Activated CD8-positive, alpha-beta memory T cell treated with anti-CD3 and anti-CD28 coated beads for 1 hour (primary cell): ENCODE measurements at places on chromosomes 4 and X.

DNA sequence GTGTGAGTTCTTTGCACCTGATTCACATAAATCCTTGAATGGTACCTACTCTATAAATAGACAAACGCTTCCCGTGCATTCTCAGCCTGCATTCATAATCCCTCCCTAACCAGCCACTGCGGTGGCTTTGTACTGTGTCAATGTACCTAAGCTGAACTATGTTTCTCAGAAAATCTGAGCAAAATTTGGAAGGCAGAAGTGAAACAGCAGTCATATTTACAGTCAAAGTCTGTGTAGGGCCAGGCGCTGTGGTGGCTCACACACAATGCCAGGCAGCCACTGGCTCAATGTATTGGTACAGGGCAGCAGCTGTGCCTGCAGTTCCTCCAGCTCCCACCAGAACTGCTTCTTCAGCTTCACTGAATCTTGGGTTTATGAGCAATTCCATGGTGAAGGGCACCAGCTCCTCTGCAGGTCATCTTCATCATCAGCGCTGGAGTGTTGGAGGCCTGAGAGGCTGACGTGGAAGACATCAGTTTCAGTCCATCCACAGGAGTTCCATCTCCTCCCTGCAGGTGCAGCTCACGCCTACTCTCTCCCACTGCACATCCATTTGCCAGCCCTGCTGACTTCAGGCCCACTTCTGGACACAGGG is 32.3 kb upstream of the IRF2 start:
- no peak for DNase-seq

DNA sequence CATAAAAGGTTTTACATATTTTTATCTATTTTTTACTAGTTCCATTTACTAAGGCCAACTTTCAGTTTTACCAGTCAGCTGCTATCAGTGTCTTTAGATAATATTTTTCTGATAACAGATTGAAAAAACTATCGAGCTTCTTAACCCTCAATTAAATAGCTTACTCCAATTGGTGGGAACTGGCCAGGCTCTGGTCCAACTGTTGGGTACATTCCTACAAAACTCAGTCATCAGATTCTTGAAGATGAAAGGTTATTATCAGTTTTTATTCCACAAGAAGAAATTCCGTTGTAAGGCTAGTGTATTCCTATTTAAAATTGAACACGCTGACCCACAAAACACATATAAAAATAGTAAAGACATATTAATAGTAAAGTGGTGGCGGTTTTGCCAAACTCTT is 346.2 kb downstream of the MAPK10 start:
- DNase-seq: no peak

- no peak for DNase-seq
Observed at GRCh38 chr4:4302001-4302400, 11.9 kb downstream of the ZBTB49 start.

GRCh38 chr4:38510201-38510600 is 153.8 kb upstream of the KLF3 start:
- DNase-seq: no peak

DNA sequence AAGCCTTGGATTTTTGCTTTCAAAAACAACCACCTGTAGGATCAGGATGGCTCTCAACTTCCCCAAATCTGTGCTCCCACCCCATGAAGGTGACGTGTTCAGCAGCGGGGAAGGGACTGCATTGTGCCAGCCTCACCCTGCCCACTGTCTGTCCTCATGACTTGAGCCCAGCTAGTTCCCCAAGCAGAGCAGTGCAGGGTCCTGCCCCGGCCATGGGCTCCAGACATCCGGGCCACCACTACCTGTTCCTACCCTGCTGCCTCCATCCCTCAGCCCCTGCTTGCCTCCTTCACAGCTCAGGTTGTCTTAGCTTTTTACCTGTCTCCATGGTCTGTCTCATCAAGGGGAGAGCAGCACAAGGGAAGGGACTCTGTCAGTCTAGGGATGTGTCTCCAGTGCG is 11.4 kb upstream of the MAP9 start:
- no peak for DNase-seq

GRCh38 chr4:94642561-94642866 is 115.2 kb upstream of the BMPR1B start:
- no peak for DNase-seq

GRCh38 chr4:96471956-96472867 is 632.3 kb downstream of the PDHA2 start:
- no peak for DNase-seq

- DNase-seq: no peak
Observed at GRCh38 chr4:124307143-124307542, 405.4 kb downstream of the ANKRD50 start.

GRCh38 chrX:21004835-21005234 is 369.4 kb upstream of the CNKSR2 start:
- no peak for DNase-seq

GRCh38 chr4:89739311-89739988 is 97.5 kb downstream of the SNCA start:
- no peak for DNase-seq

GRCh38 chr4:18021470-18021719 is 160 bp downstream of the LCORL start:
- no peak for DNase-seq

- DNase-seq: no peak
Observed at GRCh38 chr4:139802931-139803330, 137.3 kb downstream of the MGST2 start.

DNA sequence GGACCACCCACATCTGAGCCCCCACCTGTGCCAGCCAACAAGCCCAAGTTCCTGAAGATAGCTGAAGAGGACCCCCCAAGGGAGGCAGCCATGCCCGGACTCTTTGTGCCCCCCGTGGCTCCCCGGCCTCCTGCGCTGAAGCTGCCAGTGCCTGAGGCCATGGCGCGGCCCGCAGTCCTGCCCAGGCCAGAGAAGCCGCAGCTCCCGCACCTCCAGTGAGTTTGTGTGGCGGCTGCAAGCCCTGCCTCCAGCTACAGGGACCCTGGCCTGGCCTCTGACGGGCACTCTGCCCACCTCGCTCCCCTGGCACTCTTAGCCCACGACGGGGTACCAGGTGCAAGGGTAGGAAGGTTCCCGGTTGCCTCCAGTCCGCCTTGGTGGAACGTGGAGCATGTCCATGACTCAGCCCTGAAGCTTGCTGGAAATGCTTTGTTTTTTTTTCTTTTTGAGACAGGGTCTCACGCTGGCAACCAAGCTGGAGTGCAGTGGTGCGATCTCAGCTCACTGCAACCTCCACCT is 13.7 kb upstream of the ADD1 start:
- DNase-seq: no peak

DNA sequence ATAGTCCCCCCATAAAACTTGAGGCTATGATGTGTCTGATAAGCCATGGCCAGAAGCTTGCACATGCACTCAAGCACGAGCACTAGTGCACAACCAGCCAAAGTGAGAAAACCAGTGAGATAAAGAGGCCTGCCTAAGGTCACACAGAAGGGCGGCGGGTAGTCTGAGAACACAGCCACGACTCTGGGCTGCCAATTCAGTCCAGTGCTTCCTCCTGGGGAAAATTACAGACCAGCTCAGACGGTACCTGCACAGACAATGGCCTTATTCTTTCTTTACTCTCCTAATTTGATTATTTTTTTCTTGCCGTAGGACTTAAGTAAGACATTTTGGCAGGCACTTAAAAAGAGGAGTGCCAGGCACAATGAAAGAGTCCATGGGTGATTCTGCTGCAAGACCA is 533.2 kb upstream of the FAT1 start:
- DNase-seq: no peak

DNA sequence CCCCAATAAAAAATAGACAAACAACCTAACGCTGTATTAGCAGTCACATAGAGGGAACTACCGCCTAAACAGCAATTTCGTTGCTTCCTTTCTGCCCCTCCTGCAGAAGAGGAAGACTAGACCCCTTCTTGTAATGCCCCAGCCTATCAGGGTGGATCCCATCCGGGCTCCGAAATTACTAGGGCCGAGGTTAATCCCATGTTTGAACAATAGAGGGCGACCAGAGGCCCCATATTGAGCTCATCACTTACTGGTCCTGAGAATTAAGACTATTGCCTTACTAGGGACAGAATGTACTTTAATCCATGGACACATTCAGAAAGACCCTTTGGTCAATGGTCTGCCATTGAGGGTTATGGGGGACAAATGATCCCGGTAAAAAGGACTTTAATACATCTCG is 11.8 kb upstream of the ZNF630 start:
- DNase-seq: no peak

DNA sequence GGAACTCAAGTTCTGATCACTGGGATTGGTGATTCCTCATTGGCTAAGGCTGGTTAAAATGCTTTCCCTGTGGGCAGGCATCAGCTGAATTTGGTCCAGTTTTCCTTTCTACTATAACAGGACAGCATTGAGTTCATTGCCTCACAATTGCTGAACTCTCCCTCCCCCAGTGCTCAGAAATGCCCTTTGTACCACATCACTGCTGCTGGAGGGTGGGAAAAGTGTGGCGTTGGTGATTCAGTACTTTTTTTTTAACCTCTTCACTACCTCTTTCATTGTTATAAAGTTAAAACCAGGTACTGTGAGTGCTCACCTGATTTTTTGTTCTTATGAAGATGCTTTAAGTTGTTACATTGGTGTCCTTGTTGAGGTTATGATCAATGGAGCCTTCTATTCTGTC is 69.3 kb upstream of the IL2 start:
- no peak for DNase-seq

- DNase-seq: no peak
Observed at GRCh38 chr4:111797455-111798163, 347.6 kb upstream of the FAM241A start.

DNA sequence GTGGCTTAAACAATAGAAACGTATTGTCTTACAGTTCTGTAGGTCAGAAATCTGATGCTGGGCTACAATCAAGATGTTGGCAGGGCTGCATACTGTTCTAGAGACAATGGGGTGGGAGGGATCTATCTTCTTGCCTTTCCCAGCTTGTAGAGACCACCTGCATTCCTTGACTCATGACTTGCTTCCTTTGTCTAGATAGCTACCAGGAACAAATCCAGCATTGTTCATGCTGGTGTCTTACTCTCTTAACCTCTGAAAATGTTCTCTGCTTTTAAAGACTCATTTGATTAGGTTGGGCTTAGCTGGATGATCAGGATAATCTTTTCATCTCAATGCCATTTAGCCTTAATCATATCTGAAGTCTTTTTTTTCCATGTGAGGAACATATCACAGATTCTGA is 169.0 kb downstream of the ZNF330 start:
- no peak for DNase-seq

DNA sequence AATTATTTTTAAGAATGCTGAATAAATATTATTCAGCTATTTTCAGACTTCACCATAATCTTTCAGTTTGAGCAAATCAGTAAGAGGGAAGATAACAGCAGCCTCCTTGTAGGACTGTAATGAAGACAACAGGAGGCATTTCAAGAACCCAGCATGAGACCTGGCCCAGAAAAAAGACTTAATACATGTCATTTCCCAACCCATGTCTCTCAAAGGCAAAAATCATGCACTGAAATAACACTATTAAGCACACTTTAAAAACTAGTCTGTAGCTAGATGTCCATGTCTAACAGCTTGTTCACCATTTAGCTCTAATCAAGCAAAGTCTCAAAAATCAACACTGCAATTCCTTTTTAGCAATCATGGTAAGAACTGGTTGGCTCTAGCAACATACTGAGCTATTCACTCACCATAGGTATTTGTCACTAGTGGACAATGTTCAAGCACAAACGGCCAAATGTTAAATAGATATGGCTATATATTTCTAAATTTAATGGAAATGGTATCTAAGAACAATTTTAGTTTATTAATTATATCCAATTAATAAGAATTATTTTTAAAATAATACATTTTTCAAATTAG is 109.9 kb downstream of the WDFY3 start:
- DNase-seq: no peak
